Activated CD4-positive, alpha-beta T cell treated with anti-CD3 and anti-CD28 coated beads for 36 hours (primary cell): ENCODE measurements at places on chromosomes 16 and 17. TPM values are rescaled to one million over a fixed set of nuclear protein-coding genes. Genes with fewer than 3 reads are reported as not detected.

KCNG4 gene
- not detected for total RNA-seq

DNA sequence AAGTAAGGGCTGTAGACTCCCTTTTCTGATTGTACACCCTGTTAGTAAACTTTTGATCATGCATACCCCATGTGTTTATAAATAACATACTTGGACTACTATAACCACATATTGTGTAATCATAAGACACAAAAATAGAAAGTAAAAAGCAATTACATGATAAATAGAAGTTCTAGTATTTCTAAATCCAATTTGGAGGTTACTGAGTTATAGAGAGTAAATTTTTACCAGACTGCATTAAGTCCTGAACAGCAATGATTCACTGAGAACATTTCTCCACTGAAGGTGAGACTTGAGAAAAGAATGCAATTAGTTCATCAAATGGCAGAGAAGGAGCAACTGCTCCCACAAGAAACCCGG, 7.7 kb upstream of the TBKBP1 start:
- peak overlapping the region; percentile 48 for H3K27ac ChIP-seq
- peaks cover 25% of the 10 kb centered on the region for H3K4me1 ChIP-seq
- peaks cover 49% of the 10 kb centered on the region for H3K36me3 ChIP-seq
- no peak overlapping the region for H3K4me3 ChIP-seq
- H3K27me3 ChIP-seq: no peaks in the 10 kb centered on the region

- H3K27ac ChIP-seq: no peak overlapping the region
- H3K4me3 ChIP-seq: no peak overlapping the region
- DNase-seq: no peak
- peaks cover 4% of the 10 kb centered on the region for H3K36me3 ChIP-seq
- no peaks in the 10 kb centered on the region for H3K27me3 ChIP-seq
Measured at GRCh38 chr17:57481910-57482391, 225.6 kb downstream of the MSI2 start.

DNA sequence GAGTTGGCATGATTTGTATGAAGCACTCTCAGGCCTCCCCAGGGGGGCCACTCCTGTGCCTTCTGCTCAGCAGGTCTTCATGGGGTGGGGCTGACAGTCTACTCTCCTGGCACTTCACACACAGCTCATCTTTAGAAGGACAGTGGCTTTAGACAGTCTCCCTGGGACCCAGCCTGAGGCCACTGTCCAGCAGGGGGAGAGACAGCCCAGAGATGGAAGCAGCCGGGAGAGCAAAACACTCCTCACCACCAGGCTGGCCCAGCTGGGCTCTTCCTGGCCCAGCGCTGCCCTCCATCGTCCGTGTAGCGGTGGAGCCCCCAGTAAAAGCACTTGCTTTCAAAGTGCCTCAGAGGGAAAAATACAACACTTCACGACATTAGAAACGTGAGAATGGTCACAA, 62.0 kb upstream of the CRHR1 start:
- H3K4me3 ChIP-seq: no peak overlapping the region
- no peak for DNase-seq
- H3K36me3 ChIP-seq: peaks cover 3% of the 10 kb centered on the region
- peaks cover 32% of the 10 kb centered on the region for H3K27me3 ChIP-seq
- no peaks in the 10 kb centered on the region for H3K4me1 ChIP-seq

GRCh38 chr16:52254746-52255145, 292.2 kb downstream of the TOX3 start:
- H3K27me3 ChIP-seq: no peaks in the 10 kb centered on the region
- no peak overlapping the region for H3K27ac ChIP-seq
- no peak for DNase-seq
- no peaks in the 10 kb centered on the region for H3K4me1 ChIP-seq

TBC1D3G gene
- total RNA-seq: not detected

- no peak overlapping the region for H3K27ac ChIP-seq
- no peaks in the 10 kb centered on the region for H3K27me3 ChIP-seq
- peaks cover 13% of the 10 kb centered on the region for H3K36me3 ChIP-seq
- no peak for DNase-seq
- peaks cover 27% of the 10 kb centered on the region for H3K4me1 ChIP-seq
Measured at GRCh38 chr16:20846551-20846950, 40.2 kb downstream of the REXO5 start.

GRCh38 chr17:36117505-36118382, 14.1 kb downstream of the CCL4 start:
- H3K4me1 ChIP-seq: peaks cover 40% of the 10 kb centered on the region
- H3K4me3 ChIP-seq: peak overlapping the region; percentile 21
- peaks cover 22% of the 10 kb centered on the region for H3K27me3 ChIP-seq
- peak; percentile 77 for DNase-seq
- no peaks in the 10 kb centered on the region for H3K36me3 ChIP-seq
- peak overlapping the region; percentile 72 for H3K27ac ChIP-seq

- H3K36me3 ChIP-seq: no peaks in the 10 kb centered on the region
- no peak overlapping the region for H3K4me3 ChIP-seq
- H3K27me3 ChIP-seq: peaks cover 10% of the 10 kb centered on the region
- no peak for DNase-seq
- H3K27ac ChIP-seq: no peak overlapping the region
Measured at GRCh38 chr17:68853439-68853838, 101.8 kb downstream of the ABCA8 start.

DNA sequence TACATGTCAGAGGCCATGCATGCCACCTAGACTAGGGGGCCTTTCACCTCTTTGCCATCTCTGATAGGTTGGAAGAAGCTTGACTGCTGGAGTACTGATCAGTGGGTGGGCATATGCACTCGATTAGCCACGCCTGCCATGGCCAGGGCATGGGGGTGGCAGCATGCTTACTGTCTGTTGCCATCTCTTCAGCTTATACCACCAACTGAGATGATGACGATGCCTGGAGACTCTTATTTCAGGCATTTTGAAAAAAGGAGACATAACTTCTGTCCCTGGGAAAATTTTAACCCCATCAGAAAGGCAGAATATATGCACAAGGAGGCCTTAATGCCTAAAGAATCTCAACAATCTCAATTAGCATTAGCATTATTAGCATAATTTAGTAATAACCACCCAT, 60.8 kb downstream of the MSI2 start:
- H3K4me1 ChIP-seq: no peaks in the 10 kb centered on the region
- peaks cover 13% of the 10 kb centered on the region for H3K36me3 ChIP-seq
- H3K27ac ChIP-seq: no peak overlapping the region
- DNase-seq: no peak
- no peaks in the 10 kb centered on the region for H3K27me3 ChIP-seq

CAVIN1 gene
- 4.2 TPM for total RNA-seq

RCVRN gene
- total RNA-seq: not detected

- H3K36me3 ChIP-seq: no peaks in the 10 kb centered on the region
- H3K27ac ChIP-seq: no peak overlapping the region
- H3K4me1 ChIP-seq: no peaks in the 10 kb centered on the region
- H3K4me3 ChIP-seq: no peak overlapping the region
Measured at GRCh38 chr16:73000020-73000906, 47.7 kb downstream of the ZFHX3 start.

DNA sequence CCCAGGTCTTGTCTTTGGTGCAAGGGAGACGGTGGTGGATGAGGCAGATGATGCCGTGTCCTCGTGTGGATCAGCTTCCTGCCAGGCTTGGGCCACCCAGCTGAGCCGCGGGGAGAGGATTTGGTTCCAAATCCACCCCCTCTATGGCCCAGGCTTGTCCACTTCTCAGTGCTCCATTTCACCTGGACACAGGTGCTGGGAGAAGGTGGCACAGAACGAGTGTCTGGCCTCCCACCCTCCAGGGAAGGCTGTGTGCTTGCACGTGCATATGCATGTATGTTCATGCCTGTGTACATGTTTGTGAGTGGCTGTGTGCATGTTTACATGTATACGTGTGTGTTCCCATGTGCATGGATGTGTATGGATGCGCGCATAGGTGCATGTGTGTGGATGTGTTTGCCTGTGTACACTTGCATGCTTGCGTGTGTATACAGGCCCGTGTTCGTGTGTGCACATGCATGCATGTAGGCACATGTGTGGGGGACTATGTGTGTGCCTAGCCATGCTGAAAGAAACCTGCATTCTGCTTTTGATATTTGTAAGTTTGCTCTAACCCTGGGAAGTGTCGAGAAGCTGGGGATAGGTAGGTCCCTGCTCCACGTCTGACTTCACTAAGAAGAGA, 196.3 kb downstream of the IRF8 start:
- no peak for DNase-seq
- no peaks in the 10 kb centered on the region for H3K36me3 ChIP-seq
- no peaks in the 10 kb centered on the region for H3K4me1 ChIP-seq

DNA sequence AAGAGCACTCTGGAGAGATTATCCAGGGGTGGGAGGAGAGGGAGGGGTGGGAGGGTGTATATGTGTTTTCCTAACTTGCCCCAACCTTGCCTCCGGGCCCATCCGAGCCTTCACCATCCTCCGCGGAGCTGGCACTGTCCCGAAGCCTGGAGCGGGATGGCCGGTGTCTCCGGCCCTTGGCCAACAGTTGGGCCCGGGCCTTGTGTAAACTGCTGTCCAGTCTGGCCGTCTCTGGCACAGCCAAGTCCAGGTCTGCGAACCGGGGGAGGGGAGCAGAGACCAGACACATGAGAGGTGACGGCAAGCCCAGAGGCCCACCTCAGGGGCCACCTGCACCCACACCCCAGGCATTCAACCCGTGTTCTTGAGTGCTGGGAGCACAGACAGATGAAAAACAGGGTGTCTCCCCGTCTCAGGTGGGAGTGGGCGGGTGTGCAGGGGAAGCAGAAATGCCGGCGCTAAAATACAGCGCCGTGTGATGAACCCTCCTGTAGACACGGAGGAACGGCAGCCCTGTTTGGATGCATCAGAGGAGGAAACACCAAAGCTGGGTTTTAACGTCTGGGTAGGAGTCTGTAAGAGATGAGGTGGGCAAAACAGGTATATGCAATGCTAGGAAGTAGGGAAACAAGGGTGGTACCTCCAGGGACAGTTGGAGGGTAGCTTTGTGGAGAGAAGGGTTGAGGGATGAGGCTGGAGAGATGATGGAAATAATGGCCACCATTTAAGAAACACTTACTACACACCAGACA, 11.7 kb downstream of the SAMD14 start:
- peaks cover 31% of the 10 kb centered on the region for H3K27me3 ChIP-seq
- H3K4me3 ChIP-seq: no peak overlapping the region
- no peak overlapping the region for H3K27ac ChIP-seq
- DNase-seq: no peak
- no peaks in the 10 kb centered on the region for H3K36me3 ChIP-seq

ENPP7 gene
- total RNA-seq: not detected

GALR2 gene
- 5.9 TPM for total RNA-seq

GRCh38 chr16:53785044-53785443, 81.1 kb downstream of the FTO start:
- H3K27ac ChIP-seq: no peak overlapping the region
- H3K4me1 ChIP-seq: peaks cover 38% of the 10 kb centered on the region
- H3K27me3 ChIP-seq: no peaks in the 10 kb centered on the region
- peaks cover 2% of the 10 kb centered on the region for H3K36me3 ChIP-seq
- H3K4me3 ChIP-seq: no peak overlapping the region

- H3K27me3 ChIP-seq: no peaks in the 10 kb centered on the region
- H3K4me1 ChIP-seq: peaks cover 3% of the 10 kb centered on the region
- no peak overlapping the region for H3K4me3 ChIP-seq
- no peak overlapping the region for H3K27ac ChIP-seq
- no peak for DNase-seq
Measured at GRCh38 chr17:7887038-7887481, 1.5 kb upstream of the CHD3 start.

DNA sequence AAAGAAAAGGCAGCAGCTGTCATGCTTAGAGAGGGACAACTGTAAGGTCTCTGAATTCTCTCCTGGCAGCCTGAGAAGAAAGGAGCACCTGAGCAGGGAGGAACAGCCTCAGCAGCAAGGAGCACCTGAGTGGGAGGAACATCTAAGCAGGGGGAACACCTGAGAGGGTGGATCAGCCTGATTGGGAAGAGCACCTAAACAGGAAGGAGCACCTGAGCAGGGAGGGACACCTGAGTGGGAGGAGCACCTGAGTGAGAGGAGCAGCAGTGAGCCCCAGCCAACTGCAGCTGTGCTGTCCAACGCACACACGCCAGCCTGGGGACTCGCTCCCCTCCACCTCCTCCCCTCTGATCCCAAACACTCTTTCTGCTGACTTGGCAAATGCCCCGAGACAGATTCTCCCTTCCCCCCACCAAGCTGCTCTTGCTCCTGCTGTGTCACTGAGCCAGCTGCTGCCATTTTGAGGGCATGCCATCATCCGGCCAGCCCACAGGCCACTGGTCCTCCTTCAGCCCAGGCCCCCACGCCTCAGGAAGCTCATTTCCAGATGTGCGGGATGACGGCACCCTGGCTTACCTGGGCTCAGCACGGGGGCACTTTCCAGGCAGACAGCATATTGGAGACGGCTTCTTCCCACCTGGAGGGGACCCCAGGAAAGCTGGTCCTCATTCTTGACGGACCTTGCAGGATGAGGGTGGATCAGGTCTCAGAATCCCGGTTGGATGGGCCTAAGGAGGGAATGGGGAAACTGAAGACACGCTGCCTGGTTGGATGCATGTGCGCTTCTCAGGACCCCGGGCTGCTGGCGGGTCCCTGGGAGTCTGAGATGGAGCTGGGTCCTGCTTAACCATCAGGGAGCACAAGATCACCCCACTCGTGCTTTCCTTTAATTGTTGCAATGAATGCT, 57.7 kb upstream of the RBFOX3 start:
- no peaks in the 10 kb centered on the region for H3K4me1 ChIP-seq
- no peaks in the 10 kb centered on the region for H3K36me3 ChIP-seq
- H3K4me3 ChIP-seq: no peak overlapping the region

DNA sequence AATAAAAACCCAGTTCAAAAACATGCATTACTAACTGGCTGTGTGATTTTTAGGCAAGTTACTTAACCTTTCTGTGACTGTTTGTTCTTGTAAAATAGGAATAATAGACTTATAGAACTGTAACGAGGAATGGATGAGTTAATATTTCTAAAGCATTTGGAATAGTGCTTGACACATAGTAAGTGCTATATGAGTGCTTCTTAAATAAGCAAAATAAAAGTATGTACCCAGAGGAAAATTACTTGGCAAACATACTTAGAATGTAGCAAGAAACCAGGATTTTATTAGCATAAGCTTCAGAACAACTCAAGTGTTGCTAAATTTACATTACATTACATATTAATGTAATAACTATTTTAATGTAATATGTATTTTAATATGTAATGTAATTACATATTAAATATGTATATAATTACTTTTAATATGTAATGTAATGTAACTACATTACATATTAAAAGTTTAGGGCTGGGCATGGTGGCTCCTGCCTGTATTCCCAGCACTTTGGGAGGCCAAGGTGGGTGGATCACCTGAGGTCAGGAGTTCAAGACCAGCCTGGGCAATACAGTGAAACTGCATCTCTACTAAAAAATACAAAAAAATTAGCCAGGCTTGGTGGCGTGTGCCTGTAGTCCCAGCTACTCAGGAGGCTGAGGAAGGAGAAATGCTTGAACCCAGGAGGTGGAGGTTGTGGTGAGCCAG, 14.2 kb downstream of the NFAT5 start:
- H3K27me3 ChIP-seq: no peaks in the 10 kb centered on the region
- H3K27ac ChIP-seq: no peak overlapping the region
- H3K4me3 ChIP-seq: no peak overlapping the region
- H3K4me1 ChIP-seq: peaks cover 36% of the 10 kb centered on the region
- no peak for DNase-seq

DNA sequence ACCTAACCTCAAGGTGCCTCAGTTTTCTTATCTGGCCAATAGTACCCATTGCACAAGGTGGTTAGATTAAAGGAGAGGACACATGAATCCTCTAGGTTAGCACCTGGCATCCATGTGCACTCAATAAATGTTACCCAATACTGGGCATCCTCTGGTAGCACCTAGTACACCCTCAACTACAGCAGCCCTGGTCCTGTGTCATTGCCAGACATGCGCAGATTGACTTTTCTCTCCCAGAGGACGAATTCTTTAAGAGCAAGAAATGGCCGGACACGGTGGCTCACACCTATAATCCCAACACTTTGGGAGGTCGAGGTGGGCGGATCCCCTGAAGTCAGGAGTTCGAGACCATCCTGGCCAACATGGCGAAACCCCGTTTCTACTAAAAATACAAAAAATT, 7.3 kb downstream of the DUSP3 start:
- no peaks in the 10 kb centered on the region for H3K4me1 ChIP-seq
- H3K27ac ChIP-seq: no peak overlapping the region
- no peak for DNase-seq
- H3K36me3 ChIP-seq: peaks cover 37% of the 10 kb centered on the region
- H3K27me3 ChIP-seq: no peaks in the 10 kb centered on the region
- H3K4me3 ChIP-seq: no peak overlapping the region
